ENCODE measurements at places on chromosomes 3 and 15.

DNA sequence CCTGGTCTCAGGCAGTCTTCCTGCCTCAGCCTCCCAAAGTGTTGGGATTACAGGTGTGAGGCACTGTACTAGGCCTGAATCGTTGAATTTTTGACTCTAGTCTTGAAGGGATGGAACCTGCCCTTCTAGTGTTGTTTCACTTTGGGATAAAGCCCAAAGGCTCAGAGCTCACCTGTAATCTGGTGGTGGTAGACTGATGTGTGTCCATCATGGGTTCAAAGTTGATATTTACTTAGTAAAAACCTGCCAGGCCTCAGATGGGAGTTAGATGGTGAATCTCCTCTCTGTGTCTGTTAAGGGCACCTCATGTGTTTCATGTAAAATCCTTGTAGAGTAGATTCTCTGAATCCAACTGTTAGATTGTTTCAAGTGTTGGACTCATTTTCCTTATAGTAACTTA is 41.1 kb downstream of the FNDC3B start:
- DNase-seq, result no peak

DNA sequence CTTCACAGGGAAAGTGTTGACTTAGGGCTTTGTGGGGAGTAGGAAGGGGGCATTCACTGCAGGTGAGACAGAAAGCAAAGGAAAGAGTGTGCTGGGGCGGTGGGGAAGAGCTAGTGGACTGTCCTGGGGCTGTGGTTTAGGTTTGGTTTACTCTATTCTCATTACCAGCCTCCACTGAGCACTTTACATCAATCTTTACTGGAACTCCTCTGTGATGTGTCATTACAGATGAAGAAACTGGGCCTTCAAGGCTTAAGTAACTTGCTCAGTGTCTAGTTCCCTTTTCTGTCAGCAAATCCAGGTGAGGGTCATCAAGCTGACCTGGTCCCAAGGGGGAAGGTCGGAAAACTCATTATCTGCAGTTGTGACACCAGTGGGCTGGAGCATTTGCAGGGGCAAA is 120.2 kb upstream of the PFN2 start:
- no peak for DNase-seq

- no peak for DNase-seq
These were observed 22.0 kb downstream of the GPR15 start for GRCh38 chr3:98553753-98554152.

- no peak for DNase-seq
These were observed 574 bp upstream of the SLC25A36 start for GRCh38 chr3:140941090-140941433.

DNA sequence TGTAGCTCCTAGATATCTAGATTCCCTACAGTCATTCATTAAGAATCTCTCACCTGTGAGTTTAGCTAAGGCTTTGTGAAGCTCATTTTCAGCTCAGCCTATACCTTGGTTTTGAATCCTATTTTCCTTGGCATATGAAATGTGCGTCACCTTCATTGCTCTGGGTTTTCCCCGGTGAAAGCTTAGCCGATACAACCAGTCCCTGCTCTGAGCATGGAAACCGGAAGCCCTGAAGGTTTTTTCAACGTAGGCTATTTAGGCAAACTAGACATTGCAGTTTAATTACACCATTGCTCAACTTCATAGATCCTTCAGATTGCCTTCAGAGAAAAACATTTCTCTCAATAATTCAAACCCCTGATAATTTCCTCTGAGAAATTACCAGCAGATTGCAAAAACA is 206.8 kb upstream of the TPRG1 start:
- no peak for DNase-seq

GRCh38 chr3:36488077-36488789 is 107.9 kb downstream of the STAC start:
- no peak for DNase-seq

DNA sequence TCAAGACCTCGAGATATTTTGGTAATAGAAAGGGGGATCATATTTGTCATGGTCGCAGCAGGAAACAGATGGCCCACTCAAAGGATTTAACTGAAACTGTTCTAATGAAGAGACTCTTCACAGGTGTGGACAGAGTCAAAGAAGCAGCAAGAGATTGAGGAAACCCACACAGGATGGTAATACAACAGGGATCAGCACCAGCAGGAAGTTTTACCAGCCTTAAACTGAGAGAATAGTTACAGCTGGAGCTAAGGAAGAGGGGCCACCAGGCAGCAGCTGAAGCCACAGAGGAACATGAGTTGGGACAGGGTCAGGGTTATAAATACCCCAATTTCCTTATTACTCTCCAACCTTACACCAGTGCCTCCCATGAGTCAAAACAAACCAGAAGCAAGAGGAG is 131.8 kb upstream of the UBE2E2 start:
- no peak for DNase-seq

DNA sequence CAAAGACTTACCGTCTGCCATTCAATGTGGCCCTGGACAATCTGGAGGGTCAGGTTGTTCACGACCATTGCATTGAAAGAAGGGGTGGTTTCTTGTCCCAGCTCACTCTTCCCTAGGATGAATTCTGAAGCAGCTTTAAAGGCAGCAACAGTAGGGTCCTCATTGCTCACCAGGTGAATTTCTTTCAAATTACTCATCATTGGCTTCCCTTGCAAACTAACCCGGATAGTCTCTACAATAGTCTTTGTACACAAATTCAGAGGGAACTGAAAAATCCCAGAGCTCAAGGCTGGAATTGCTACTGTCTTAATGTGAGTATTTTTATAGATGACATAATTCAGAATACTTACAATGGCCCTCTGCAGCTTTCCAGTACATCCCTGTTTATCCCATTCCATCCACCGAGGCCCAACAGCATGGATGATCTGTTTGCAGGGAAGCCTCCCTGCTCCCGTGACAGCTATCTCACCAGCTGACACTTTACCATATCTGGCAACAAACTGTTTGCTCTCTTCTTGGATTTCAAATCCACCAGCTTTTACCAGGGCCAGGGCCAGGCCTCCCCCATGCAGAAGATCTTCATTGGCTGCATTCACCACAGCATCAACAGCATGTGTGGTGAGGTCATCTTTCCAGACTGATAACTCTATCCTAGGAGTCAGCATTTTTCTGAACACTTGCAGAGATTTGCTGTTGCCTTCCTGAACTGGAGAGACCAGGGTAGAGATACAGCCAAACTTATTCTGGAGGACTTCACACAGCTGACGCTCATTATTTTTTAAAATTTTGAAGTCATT is 8.6 kb downstream of the PARP9 start:
- DNase-seq, result peak; percentile 45

- no peak for DNase-seq
These were observed 98.9 kb downstream of the ULK4 start for GRCh38 chr3:41863024-41863423.

DNA sequence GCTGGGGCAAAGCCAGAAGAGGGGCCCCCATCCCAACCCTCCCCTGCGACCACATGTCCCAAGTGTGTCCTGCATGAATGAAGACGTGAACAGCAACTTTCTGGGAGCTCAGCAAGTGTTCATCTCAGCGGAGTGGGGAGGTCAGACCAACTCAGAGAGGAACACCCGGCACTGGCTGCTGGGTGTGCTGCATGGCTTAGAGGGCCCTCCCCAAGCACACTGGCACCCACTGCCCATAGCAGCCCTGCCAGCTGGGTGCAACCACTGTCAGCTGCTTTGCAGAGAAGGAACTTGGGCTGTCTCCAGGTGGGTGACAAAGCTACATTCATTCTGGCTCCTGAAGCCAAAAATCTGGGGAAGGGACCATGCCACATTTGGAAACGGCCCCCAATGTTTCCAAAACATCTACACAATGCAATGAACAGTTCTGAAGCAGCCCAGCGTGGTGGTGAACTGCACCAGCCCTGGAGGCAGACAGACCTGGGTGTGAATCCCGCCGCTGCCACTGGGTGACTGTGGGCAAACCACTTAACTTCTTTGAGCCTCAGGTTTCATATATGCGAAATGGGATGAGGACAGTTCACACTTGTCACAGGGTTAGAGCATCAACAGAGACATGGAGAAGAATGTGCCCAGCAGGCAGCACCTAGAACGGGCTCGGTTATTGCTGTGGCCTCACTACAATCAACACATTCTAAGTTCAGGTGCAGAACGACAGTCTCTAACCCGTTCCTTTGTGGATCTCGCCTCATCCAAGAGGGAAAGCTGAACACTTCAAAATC is 145.4 kb downstream of the NUP210 start:
- DNase-seq, result no peak

DNA sequence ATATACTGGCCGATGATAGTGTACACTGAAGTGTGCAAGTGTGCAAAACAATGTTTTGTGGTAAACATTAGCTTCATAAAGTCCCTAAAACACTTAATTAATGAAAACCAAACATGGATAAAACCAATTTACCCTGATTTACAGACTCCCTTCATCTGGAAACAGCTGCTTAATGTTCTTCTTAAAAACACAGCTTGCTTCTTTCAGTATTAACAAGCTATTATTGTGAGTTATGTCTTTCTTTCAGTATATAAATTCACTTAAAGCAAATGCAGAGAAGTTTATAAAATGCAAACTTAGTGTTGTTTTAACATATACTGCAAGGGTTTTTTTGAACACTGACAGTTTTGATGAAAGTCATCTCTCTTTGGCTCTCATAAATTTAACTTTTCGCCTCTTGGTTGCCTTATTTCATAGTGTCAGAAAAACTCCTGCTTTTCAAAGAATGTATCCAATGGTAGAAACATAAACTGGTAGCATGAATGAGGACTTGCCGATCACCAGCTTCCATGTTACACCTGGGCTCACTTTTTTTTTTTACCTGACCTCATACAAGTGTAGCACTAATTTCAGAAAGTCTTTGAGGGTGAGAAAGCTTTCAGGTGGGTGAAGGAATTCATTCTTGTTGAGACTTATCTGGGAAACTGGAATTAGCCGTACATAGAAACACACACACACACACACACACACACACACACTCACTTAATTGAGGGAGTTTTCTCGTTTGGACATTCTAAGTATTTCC is 532.2 kb downstream of the ROBO2 start:
- DNase-seq, result no peak

GRCh38 chr3:153958635-153959595 is 162.3 kb upstream of the ARHGEF26 start:
- DNase-seq, result peak; percentile 3

GRCh38 chr3:193922034-193922774 is 213.7 kb upstream of the HES1 start:
- no peak for DNase-seq

- DNase-seq, result peak; percentile 39
These were observed 116.9 kb downstream of the DCLK3 start for GRCh38 chr3:36647423-36647853.

GRCh38 chr15:64455961-64456371 is 4.4 kb upstream of the ZNF609 start:
- peak; percentile 53 for DNase-seq

DNA sequence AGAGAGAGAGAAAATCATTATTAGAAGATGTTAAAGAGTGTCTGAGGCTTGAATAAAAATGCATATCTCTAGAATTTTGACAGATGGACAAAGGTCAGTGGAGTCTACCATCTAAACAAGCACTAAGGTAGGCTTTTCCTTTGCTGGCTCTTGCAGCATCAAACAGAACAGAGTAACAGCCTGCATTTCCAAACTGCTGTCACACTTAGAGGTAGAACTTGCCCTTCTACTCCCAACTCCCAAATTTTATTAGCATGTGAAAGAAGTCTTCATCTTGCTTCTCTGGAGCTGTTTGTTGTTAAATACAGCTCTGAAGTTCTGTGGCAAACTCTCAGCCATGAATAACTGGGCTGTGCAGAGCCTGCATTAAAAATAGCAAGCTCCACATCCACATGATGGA is 4.1 kb upstream of the MB21D2 start:
- DNase-seq, result no peak

DNA sequence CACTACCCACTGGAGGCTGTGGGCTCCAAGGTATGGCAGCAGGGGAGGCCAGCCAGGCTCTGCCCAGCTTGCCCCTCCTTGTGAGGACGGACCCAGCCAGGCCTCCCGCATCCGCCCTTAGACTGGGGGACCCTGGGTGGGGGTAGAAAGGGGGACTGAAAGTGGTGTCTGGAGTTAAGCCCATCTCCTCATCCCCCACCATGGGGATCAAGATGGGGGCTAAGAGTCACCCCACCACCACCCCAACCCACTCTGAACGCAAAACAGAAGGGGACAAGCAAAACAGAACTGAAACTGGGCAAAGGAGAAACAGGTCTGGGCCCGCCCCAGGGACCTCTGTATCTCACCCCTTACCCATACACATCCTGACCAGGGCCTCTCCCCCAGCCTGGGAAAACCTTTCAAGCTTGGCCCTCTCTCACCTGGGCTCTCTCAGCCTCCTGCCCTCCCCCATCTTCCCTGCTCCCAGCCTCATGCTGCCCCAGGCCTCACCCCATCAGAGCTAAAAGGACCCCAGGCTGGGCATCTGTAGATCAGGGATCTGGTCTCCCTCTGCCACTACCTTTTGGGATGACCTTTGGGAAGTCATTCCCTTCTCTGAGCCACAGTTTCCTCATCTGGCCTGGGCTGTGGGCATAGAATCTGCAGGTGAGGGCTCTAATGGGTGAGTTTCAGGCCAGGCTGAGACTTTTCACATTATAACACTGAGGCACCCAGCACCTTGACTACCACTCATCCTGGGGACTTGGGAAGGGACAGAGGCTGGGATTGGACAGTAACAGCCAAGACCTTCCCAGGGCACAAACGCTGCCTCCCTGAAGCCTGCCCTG is 30.0 kb upstream of the CYP11A1 start:
- DNase-seq, result no peak
